PC-9 (cell line): ENCODE measurements at places on chromosomes 1 and 21.

DNA sequence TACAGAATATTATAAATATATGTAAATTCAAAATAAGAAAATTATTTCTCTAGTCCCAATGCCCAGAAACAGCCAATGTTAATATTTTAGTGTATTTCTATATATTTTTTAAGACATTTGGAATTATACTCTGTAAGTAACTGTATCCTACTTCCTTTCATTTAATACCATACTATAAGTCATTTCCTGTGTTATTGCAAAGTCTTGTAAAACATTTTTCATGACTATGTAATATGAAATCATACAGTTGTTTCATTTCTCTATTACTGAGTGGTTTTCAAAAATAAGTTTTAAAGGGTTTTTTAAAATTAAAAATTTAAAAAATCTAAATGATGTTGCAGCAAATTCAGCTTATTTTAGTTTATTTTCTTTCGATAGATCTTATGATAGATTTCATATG lies 2.0 kb downstream of the RNASEL start:
- H3K27ac ChIP-seq, result no peak overlapping the region
- no peaks in the 10 kb centered on the region for H3K36me3 ChIP-seq
- no peak overlapping the region for H3K4me3 ChIP-seq
- H3K27me3 ChIP-seq, result no peaks in the 10 kb centered on the region
- DNase-seq, result no peak

- no peak for DNase-seq
- H3K4me1 ChIP-seq, result no peaks in the 10 kb centered on the region
- no peak overlapping the region for H3K27ac ChIP-seq
- H3K27me3 ChIP-seq, result no peaks in the 10 kb centered on the region
- no peak overlapping the region for H3K4me3 ChIP-seq
Measured at GRCh38 chr21:38861056-38861455, 55.3 kb downstream of the ETS2 start.

DNA sequence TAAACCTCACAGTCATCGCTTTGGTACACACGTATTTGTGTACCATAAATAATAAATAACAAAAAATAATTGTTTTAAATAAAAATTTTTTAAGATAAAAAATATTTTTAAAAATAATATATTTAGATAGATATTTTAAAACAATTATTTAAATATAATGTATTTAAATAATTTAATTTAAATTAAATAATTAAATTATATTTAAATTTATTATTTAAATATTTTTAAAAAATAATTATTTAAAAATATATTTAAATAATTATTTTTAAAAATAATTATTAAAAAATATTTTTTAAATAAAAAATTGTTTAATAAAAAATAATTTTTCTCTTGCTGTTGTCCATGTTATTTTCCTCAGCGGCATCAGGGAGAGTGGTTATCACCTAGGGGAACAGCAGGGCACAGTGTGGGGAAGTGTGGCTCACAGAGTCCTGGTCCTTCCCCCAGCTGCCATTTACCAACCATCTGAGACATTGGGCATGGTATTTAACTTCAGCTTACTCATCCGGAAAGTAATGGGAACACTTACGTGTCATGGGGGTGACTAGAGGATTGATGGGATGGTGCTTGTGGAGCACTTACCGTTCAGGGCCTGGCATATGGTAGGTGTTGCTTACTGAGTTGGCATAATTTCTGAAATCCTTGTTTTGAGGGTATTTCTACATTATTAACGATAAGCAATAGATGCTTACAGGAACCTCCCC lies 92.9 kb upstream of the TSPAN2 start:
- no peak overlapping the region for H3K27ac ChIP-seq
- H3K27me3 ChIP-seq, result no peaks in the 10 kb centered on the region
- H3K4me3 ChIP-seq, result no peak overlapping the region
- peaks cover 77% of the 10 kb centered on the region for H3K4me1 ChIP-seq
- DNase-seq, result no peak

DNA sequence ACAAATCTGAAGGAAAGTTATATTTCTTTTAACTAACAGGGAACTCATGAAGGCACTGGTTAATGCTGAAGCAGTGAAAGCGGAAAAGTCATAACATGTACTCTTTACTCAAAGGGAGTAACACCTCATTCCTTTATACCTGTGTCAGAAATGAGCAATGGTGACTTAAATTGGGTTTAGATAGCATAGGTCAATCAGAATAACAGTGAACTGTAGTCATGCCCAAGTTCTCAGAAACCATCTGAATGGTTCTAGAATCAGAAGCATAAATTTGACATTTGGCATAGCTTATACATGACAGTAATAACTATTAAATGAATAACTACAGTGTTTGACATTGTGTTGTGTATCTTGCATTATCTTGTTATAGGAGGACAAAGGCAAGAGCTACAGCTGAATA lies 382.0 kb downstream of the NUF2 start:
- H3K27ac ChIP-seq, result no peak overlapping the region
- no peaks in the 10 kb centered on the region for H3K27me3 ChIP-seq
- no peak for DNase-seq
- no peaks in the 10 kb centered on the region for H3K4me1 ChIP-seq
